DMS 273 treated with DMSO at 0.1 percent for 48 hours (cell line): ENCODE measurements at places on chromosomes 4 and X.

- peak; percentile 41 for DNase-seq
These were observed 149.5 kb downstream of the MAML3 start for GRCh38 chr4:140004549-140004895.

GRCh38 chr4:153509724-153510123 is 43.6 kb downstream of the TMEM131L start:
- DNase-seq: no peak

DNA sequence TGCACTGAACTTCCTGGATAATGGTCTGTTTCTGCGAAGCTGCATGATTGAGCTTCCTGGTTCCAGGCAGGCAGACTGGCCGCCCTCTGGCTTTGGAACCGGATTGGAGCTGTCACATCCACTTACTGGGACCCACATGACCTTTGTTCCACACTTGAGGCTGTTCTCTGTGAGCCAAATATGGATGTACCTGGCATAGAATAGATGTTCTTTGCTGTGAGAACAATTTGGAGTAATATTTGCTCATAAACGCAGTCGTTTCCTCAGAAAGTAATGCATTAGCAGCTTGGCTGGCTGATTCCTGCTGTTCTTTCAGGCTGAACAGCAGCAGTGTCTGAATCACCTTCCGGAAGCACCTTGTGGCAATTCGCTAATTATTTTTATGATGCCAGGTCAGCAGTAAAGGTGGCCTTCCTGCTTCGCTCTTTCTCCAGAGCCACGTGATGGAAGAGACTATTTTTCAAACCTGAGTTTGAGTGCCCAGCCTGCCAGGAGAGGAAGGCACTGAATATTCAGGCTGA is 78.1 kb upstream of the BOD1L1 start:
- DNase-seq: no peak

- DNase-seq: no peak
These were observed 32.3 kb downstream of the ADGRA3 start for GRCh38 chr4:22483551-22483981.

- no peak for DNase-seq
These were observed 16.6 kb upstream of the ZNF718 start for GRCh38 chr4:107444-108429.

DNA sequence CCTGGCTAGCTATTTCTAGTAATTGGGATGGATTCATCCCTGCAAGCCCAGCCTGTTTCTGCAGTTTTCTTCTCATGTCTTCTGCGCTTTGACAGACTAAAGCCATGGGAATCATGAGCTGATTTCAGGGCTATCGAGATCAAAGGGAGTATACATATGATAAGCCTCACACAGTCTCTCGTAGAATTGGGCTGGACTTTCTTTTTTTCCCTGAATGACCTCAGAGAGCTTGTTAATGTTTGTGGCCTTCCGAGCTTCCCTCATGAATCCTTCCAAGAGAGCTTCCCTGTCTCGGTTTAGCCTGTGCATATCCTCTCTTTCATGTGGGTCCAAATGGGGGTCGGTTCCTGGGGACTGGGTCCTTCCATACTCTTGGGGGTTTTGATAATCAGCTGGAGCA is 130.3 kb downstream of the ADRA2C start:
- no peak for DNase-seq

DNA sequence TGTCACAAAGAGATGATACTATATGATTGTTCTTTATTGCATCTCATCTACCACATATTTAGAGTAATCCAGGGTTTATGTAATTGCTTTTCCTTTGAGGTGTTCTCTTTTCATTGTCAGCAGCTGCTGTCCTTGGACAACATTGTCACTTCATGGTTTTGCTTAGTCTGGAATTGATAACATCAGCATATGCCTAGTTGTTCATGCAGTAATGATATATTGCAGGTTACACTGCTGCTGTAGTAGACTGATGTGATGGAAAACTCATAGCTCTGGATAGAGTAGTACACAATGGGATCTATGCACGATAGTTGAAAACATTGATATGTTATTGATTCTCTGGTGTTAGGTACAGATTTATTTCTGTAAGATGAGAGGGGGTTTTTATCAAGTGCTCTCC is 13.7 kb downstream of the NEIL3 start:
- no peak for DNase-seq

- DNase-seq: no peak
These were observed 319.6 kb upstream of the BMP3 start for GRCh38 chr4:80710748-80711451.

- DNase-seq: no peak
These were observed 14.2 kb downstream of the SORBS2 start for GRCh38 chr4:185797596-185798338.
